Psoas muscle (tissue), 8 donors: ENCODE measurements at places on chromosomes 4 and X. TPM values are rescaled to one million over a fixed set of nuclear protein-coding genes. Genes with fewer than 3 reads are reported as not detected.

GRCh38 chr4:156790866-156791265, 180.7 kb downstream of the PDGFC start:
- no peak for DNase-seq

DNA sequence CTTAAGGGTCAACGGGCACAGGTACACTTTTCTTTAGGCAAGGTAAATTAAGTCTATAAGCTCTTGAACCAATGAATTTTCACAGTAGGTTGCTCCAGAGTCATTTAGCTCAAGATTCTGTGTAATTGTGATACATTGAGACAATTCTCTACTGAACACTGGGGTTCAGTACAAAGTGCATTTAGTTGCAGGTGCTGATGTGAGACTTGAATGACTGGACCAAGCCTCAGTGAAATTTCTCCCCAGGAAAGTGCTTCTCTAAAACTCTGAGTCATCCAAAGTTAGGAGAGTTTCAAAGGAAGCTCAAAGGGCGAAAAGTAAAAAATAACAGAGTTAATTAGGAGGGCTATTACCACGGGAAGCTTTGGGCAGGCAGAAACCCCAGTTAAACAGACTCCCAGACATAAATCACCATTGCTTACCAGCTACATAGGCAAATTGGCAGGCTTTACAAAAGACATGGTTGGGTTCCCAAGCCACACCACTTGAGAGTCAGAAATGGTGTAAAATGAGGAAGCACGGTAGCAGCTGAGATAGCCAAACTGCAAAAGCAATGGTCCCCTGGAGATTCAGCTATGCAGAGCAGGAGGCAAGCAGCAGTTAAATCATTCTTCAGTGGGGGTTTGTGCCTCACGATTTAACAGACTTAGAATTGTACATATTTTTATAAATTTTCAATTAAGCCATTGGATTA, 202.6 kb downstream of the PCDH19 start:
- no peak for DNase-seq

GRCh38 chr4:70754990-70755688, 33.4 kb downstream of the RUFY3 start:
- no peak for DNase-seq

- DNase-seq, result no peak
Measured at GRCh38 chr4:173301518-173302201, 32.5 kb downstream of the HMGB2 start.

The TMSB15C gene
- total RNA-seq, result not detected
